ENCODE measurements at places on chromosomes 5 and 9. TPM values are rescaled to one million over a fixed set of nuclear protein-coding genes. Genes with fewer than 3 reads are reported as not detected.

GRCh38 chr9:89410641-89411350 is 87.1 kb downstream of the SEMA4D start:
- H3K4me3 ChIP-seq: peak overlapping the region; percentile 53
- H3K27me3 ChIP-seq: peaks cover 19% of the 10 kb centered on the region
- peaks cover 47% of the 10 kb centered on the region for H3K4me1 ChIP-seq
- H3K36me3 ChIP-seq: peaks cover 16% of the 10 kb centered on the region
- no peak for DNase-seq

DNA sequence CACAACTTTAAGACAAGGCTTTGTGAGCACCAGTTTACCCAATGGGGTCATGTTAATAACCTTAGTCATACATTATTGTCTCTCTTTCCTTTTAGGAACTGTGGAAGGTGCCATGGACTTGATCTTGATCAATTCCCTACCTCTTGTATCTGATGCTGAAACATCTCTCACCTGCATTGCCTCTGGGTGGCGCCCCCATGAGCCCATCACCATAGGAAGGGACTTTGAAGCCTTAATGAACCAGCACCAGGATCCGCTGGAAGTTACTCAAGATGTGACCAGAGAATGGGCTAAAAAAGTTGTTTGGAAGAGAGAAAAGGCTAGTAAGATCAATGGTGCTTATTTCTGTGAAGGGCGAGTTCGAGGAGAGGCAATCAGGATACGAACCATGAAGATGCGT is 48.7 kb downstream of the TEK start:
- H3K27ac ChIP-seq: no peak overlapping the region
- H3K27me3 ChIP-seq: no peaks in the 10 kb centered on the region
- no peaks in the 10 kb centered on the region for H3K36me3 ChIP-seq
- H3K4me1 ChIP-seq: no peaks in the 10 kb centered on the region

DNA sequence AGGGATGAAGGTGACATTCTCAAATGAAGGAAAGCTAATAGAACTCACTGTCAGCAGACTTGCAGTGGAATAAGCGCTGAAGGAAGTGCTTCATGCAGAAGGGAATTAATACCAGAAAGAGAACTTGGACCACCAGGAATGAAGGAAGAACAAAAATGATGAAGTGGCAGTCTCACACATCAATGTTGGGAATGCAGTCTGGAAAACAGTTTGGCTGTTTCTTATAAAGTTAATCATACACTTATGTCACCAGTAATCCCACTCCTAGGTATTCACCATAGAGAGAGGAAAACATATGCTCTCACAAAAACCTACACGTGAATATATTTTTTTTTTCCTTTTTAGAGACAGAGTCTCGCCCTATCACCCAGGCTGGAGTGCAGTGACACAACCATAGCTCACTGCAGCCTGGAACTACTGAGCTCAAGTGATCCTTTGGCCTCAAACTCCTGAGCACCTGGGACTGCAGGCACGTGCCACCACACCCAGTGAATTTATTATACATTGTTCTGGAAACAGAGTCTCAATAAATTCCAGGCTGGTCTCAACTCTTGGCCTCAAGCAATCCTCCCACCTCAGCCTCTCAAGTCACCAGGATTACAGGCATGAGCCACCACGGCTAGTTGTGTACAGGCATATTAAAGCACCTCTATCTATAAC is 81.2 kb downstream of the ROR2 start:
- no peak overlapping the region for H3K4me3 ChIP-seq
- peaks cover 40% of the 10 kb centered on the region for H3K4me1 ChIP-seq
- DNase-seq: no peak
- no peaks in the 10 kb centered on the region for H3K36me3 ChIP-seq

Gene SHISAL2B
- not detected for total RNA-seq

GRCh38 chr5:175242207-175242606 is 201.8 kb downstream of the DRD1 start:
- H3K36me3 ChIP-seq: no peaks in the 10 kb centered on the region
- peaks cover 5% of the 10 kb centered on the region for H3K27me3 ChIP-seq
- DNase-seq: no peak
- no peak overlapping the region for H3K27ac ChIP-seq

Gene ENHO
- total RNA-seq: 11.5 TPM

Gene SOHLH1
- total RNA-seq: not detected

DNA sequence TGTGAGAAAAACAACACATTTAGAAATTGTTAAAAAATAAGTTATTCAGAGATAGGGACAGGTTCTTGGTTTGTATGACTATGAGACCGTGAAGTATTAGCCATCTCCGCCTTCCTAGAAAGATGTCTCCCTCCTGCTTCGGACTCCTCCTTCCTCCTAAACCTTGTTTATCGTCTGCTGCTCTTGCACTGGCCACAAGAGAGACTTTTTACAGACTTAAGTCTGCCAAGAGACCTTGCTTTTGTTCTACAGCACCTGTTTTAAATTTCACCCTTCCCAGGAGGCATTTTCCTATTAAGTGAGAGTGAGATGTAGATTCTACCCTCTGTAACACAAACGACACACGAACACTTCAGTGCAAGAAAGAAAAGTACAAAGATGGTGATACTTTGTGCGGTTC is 274.6 kb downstream of the ARHGEF28 start:
- peaks cover 4% of the 10 kb centered on the region for H3K36me3 ChIP-seq
- peaks cover 25% of the 10 kb centered on the region for H3K4me1 ChIP-seq
- no peaks in the 10 kb centered on the region for H3K27me3 ChIP-seq
- no peak overlapping the region for H3K27ac ChIP-seq
- DNase-seq: no peak

DNA sequence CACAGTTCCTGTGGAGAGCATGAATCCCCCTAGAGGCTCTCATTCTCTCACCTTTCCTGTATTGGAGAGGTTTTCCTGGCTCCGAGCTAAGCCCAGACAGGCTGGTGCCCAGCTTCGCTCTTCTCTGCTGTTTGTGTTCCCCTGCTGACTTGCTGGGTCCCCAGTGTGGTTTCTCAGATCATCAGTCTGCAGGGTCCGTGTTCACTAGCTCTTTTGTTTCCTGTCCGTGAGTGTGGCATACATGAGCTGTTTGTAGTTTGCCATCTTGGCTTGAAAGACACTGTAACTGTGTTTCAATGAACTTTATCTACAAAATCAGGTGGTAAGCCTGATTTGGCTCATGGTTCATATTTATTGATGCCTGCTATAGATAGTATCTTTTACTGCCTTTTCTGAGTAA is 23.8 kb downstream of the LOX start:
- no peak overlapping the region for H3K4me3 ChIP-seq
- DNase-seq: no peak
- no peaks in the 10 kb centered on the region for H3K36me3 ChIP-seq

Gene PCDHGB7
- 38.6 TPM for total RNA-seq

DNA sequence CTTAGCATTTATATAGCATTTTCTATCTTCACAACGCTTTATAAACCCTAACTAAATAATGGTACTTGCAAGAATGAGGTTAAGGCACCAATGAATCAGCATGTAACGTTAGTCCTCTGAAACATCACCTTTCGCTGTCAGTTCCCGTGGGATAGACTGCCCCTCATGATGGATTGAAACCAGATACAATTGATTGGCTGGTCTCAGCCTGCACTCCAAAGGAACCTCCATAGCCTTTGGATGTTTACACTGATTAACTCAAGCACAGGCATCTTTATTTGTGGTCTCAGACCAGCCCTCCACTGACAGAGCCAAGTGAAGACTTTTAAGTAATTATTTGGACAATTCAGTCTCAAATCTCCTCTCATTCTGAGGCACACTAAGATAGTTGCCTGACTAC is 1339.4 kb upstream of the WWC1 start:
- H3K36me3 ChIP-seq: no peaks in the 10 kb centered on the region
- no peak overlapping the region for H3K27ac ChIP-seq
- no peaks in the 10 kb centered on the region for H3K27me3 ChIP-seq

Gene CDKN2A
- total RNA-seq: not detected

Gene LRRC70
- 0.91 TPM for total RNA-seq

DNA sequence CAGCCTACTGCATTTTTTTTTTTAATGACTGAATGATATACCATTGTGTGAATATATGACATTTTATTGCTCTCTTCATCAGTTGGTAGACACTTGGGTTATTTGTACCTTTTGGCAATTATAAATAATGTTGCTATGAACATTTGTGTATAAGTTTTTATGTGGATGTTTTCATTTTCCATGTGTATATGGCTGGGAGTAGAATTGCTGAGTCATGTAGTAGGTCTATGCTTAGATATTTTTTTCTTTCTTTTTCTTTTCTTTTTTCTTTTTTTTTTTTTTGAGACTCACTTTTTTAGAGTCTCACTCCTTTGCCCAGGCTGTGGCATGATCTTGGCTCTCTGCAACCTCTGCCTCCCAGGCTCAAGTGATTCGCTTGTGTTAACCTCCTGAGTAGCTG is 32.9 kb upstream of the FAM120AOS start:
- peaks cover 2% of the 10 kb centered on the region for H3K27me3 ChIP-seq
- no peak for DNase-seq
- peaks cover 9% of the 10 kb centered on the region for H3K36me3 ChIP-seq
- H3K27ac ChIP-seq: no peak overlapping the region
- H3K4me1 ChIP-seq: peaks cover 3% of the 10 kb centered on the region

- peaks cover 2% of the 10 kb centered on the region for H3K27me3 ChIP-seq
- peaks cover 10% of the 10 kb centered on the region for H3K4me1 ChIP-seq
- no peak for DNase-seq
- peaks cover 11% of the 10 kb centered on the region for H3K36me3 ChIP-seq
Measured at GRCh38 chr9:89988458-89988857, 383.6 kb downstream of the GADD45G start.

Gene DNM1
- 276 TPM for total RNA-seq

GRCh38 chr5:142929587-142929986 is 159.4 kb downstream of the ARHGAP26 start:
- H3K4me3 ChIP-seq: no peak overlapping the region
- H3K4me1 ChIP-seq: peaks cover 23% of the 10 kb centered on the region
- no peaks in the 10 kb centered on the region for H3K27me3 ChIP-seq
- no peak overlapping the region for H3K27ac ChIP-seq
- no peaks in the 10 kb centered on the region for H3K36me3 ChIP-seq

DNA sequence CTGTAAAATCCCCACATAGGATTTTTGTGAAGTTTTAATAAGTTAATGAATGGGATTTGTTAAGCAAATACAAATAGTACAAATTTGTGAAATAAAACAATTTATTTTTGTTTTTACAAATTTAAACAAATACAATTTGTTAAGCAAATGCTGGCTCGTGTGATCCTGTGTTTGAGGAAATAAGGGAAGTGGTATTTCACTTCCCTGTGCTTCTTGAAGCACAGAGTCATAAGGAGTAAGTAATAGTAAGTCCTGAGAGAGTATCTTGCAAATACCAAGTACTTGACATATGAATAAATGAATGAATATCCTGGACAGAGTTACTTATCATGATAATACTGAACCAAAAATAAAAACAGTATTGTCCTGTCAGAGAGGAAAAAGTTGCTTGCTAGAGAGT is 9.1 kb downstream of the SMIM3 start:
- no peak overlapping the region for H3K4me3 ChIP-seq
- no peaks in the 10 kb centered on the region for H3K27me3 ChIP-seq

- peaks cover 11% of the 10 kb centered on the region for H3K27me3 ChIP-seq
- peaks cover 18% of the 10 kb centered on the region for H3K36me3 ChIP-seq
- no peak for DNase-seq
- no peak overlapping the region for H3K4me3 ChIP-seq
- peaks cover 2% of the 10 kb centered on the region for H3K4me1 ChIP-seq
Measured at GRCh38 chr9:78314953-78315870, 18.3 kb downstream of the PSAT1 start.

Gene OSMR
- total RNA-seq: not detected

- H3K27ac ChIP-seq: peak overlapping the region; percentile 23
- no peaks in the 10 kb centered on the region for H3K36me3 ChIP-seq
- H3K4me3 ChIP-seq: no peak overlapping the region
- peaks cover 2% of the 10 kb centered on the region for H3K27me3 ChIP-seq
- peaks cover 34% of the 10 kb centered on the region for H3K4me1 ChIP-seq
Measured at GRCh38 chr9:91735049-91735448, 215.0 kb downstream of the ROR2 start.

DNA sequence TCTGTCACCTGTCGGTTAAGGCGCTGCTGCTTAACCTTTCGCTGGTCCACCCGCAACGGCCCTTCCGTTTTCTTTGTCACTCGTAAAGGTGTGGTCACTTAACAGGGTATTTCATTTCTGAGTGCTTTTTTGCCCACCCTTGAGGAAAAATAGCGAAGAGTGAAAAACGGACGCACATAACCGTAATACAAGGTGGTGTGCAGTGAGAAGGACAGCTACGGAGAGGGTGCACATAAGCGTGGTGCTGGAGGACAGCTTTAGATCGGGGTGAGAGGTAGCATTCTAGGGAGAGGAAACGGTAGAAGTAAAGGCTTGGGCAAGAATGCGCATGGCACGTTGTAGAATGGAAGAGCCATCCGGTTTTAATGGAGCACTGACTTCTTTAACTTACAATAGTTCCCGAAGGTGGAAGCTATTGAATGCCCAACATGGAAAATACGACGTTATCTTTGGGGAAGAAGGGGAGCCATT is 761 bp downstream of the CCT5 start:
- no peak for DNase-seq
- H3K36me3 ChIP-seq: no peaks in the 10 kb centered on the region
- H3K4me1 ChIP-seq: peaks cover 26% of the 10 kb centered on the region
- peaks cover 3% of the 10 kb centered on the region for H3K27me3 ChIP-seq
